ENCODE measurements at places on chromosomes 5 and 9. TPM values are rescaled to one million over a fixed set of nuclear protein-coding genes. Genes with fewer than 3 reads are reported as not detected.

DNA sequence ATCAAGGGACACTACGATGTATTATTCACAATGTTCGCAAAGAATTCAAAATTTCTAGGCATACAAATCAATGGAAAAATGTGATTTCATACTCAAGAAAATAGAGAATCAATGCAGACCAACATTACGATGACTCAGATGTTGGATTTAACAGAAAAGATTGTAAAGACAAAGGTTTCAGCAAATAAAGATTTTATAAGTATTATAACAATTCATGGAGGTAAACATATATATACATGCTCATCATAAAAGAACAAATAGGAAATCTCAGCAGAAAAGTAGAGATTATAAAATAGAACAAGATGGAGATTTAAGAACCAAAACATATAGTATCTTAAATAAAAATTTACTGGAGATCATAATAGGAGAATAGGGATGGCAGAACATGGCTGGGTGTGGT, 93.4 kb upstream of the JAK2 start:
- no peak for DNase-seq

GRCh38 chr9:37908283-37908682, 4.4 kb upstream of the SLC25A51 start:
- no peak for DNase-seq

GCNT1 gene
- polyA plus RNA-seq = 0.07 TPM

C7 gene
- polyA plus RNA-seq = not detected
